ENCODE measurements at places on chromosomes 6 and 20.
A peak's percentile ranks its signal among the peaks of the same experiment; 100 is the strongest.

- DNase-seq: no peak
Observed at GRCh38 chr6:7899889-7900213, 10.7 kb downstream of the TXNDC5 start.

GRCh38 chr6:12418946-12419345 is 128.8 kb downstream of the EDN1 start:
- peak; percentile 32 for DNase-seq

DNA sequence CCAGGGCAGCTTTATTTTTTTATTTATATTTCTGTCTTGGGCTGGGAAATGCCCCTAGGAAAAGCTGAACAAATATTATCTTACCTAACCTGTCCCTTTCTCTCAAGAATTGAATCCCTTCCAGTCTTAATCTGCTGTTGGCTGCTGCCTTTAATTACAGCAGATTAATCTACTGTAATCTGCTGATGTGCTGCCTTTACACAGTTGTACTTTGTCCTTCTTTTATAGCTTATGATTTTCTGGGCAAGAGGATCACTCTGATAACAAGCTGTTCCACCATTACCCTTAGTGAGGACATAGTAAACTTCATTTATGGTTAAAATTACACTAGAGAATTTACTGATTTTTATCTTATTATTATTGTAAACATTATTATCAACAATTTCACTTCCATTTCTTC is 234.5 kb upstream of the MAN1A1 start:
- DNase-seq: no peak

GRCh38 chr20:52004715-52005114 is 186.9 kb downstream of the ZFP64 start:
- DNase-seq: no peak

DNA sequence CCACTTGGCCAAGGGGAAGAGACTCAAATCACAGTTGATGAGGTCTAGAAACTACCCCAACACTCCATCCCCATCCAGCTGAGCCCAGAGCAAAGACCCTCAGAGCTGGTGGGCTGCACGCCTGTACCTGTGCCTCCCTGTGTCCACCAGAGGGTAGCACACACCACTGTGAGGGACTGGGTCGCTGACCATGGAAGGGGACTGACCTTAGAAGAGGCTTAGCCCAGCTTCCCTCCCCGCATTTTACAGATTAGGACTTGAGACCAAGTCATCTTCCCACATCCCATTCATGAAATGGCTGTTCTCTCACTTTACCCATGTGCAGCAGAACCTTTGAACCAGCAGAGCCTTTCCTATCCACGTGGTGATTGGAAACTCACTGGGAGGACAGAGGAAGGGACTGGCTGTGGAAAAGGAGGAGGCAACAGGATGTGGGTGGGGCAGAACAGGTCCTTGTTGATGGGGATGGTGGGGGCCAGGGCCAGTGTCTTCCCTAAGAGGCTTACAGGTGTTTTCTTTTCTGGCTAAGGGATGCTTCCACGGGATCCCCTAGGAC is 44.3 kb downstream of the CPXM1 start:
- no peak for DNase-seq

DNA sequence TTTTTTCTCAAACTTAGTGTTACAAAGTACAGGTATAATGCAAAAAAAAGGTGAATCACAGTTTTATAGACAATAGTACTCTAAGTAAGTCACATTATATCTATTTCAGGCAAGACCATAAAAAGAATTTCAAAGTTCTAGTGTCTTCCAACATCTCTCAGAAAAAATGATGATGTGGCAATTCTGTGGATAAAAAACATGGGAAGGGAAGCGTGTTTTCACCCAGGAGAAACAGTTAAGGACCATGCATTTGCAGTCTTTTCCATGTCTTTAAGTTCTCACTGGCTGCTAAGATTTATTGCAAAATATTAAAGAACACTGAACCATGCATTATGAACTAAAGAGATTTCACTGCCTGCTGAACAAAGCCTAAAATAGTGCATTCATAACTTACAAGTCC is 1.8 kb downstream of the SSR1 start:
- no peak for DNase-seq

- no peak for DNase-seq
Observed at GRCh38 chr6:164258421-164258820, 843.9 kb downstream of the QKI start.

- no peak for DNase-seq
Observed at GRCh38 chr20:36538026-36538722, 3.1 kb upstream of the MYL9 start.

- no peak for DNase-seq
Observed at GRCh38 chr6:71106276-71106675, 149.4 kb upstream of the B3GAT2 start.

DNA sequence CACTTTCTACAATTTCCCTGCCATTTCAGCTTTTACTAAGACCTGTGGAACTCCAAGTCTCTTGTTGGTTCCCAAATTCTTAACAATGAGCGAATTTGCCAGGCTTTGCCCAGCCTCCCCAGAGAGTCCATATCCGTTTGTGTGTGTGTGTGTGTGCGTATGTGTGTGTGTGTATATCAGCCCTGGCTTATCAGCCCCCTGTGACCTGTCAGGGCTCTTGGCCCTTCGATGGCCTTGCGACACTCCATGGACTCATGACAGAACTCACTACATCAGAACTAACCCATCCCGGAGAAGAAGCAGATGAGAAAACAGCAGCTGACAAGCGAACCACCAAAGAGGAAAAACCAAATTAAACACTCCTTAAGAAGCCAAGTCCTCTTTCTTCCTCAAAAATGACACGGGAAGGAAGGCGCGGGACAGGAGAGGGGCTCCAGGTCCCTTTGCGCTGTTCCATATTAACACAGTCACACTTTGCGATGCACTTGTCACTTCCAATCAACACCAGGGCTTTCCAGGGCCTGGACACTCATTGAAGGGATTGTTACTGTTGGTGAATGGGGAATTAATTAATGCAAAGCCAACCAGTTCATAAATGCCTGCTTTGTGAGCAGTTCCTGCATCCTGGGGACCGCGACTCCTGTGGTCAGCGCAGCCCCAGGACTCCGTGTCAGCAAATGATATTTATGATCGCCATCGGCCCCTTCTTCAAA is 524.0 kb downstream of the CD83 start:
- no peak for DNase-seq

DNA sequence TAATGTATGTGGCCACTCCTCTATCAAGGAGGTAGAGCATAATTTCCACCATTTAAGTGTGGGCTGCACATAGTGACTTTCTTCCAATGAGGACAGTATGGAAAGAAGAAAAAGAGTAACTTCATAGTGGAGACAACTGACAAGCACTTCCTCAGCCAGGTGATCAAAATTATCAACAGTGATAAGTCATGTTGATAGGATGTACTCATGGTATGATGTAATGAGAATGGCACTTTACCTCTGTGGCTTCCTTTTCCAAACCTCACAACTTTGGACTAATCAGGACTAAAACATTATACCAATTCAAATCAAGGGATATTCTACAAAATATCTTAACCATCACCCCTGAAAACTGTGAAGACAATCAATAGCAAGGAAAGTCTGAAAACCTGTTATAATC is 302.3 kb upstream of the CITED2 start:
- DNase-seq: no peak

DNA sequence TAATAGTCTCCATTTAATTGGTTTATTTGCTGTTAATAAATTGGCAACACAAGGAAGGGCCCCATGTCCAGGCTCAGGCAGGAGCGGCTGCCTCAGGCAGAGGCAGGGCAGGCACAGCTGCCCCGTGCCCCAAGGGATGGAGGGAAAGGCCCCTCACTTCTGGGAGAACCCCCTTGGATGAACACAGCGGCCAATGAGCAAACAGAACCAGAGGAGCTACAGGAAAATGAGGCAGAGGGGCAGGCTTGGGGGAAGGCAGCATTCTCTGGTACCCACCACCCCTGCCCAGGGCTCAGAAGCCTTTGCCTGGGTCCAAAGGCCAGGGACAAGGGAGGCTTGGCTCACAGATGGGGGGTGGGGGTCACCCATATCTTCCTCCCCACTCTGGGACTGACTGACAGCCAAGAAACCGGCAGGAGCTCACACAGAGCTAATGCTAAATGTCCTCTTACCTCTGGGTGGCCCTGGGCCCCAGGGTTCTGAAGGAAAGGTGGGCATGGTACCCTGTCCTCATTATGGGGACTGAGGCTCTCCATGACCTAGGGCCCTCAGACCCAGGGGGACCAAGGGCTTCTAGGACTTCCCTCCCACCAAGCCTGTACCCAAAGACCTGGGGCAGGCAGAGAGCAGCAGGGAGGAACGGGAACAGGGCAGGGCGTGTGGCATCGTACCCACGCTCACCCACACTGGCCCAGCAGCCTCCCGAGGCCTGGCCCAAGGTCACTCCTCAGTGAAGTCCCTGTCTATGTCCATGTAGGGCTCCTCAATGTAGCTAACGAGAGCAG is 47.0 kb downstream of the MYH7B start:
- DNase-seq: no peak

GRCh38 chr6:68114463-68115047 is 520.5 kb upstream of the ADGRB3 start:
- no peak for DNase-seq

DNA sequence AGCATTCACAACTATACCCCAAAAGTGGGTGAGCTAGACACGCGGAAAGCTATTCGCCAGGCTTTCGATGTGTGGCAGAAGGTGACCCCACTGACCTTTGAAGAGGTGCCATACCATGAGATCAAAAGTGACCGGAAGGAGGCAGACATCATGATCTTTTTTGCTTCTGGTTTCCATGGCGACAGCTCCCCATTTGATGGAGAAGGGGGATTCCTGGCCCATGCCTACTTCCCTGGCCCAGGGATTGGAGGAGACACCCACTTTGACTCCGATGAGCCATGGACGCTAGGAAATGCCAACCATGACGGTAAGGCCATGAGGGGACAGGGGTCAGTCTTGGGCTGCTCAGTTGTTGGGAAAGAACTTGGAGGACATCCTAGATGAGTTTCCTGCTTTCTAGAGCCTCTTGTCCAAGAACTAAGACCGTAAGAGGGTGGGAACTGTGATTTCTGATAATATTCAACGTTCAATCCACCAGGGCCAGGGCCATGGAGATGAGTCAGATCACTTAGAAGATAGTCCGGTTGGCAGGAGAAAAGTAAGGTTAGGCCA is 23.4 kb downstream of the MMP24OS start:
- DNase-seq: no peak

DNA sequence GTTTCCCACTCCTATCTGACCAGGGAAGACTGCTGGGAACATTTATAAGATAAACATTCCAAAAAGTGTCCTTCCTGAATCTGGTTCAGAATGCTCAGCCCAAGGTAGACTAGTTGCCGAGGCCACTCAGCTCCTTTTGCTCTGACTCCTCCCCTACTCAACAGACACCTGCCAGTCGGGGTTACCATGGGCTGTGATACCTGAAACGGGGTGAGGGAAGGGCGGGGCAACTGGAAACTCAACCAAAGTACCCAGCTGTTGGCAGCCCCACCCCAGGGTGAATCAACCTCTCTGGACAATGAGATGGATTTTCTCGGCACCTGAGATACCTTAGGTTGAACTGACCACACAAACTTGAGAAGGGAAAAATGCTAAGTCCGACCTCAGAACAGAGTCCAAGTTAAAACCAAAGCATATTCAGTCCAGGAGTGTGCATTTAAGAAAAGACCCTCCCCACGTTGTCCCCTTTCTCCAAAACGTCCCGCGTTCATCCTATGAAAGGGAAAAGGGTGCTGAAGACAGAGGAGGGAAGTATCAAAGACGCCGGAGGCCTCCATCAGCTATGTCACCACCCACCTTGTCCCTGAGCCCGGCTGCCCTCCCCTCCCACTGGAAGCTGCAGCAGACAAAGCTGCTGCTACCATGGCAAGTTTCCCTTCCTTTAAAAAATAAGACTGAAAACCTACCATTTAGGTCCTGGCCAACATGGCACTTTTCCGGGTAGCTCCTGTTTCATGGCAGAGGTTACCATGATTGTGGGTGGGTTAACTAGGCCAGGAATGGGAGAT is 100.1 kb downstream of the SLC23A2 start:
- DNase-seq: no peak

DNA sequence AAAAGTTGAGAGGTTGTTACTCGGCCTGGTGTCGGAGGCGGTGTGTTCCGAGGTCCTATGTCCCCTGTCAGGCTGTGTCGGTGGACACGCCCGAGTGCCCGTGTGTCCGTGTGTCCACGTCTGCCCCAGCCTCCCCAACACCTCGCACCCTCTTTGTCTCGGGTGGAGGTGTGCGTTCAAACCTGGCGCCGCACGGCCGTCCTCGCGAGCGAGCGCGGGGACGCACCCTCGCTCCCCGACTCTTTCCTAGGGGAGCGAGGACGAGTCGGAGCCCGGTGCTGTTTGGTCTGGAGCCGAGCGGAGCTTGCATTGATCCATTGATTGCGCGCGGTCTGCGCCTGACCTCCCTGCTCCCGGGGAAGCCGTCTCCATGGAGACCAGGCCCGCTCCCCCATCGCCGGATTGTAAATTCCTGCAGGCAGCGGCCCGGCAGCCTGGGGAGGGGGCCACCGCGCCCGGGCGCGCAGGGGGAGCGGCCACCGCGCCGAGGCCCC is 411 bp upstream of the SCUBE3 start:
- no peak for DNase-seq

GRCh38 chr20:32019156-32019510 is 8.9 kb downstream of the CCM2L start:
- DNase-seq: no peak

- no peak for DNase-seq
Observed at GRCh38 chr6:134432036-134432435, 114.1 kb upstream of the SGK1 start.

DNA sequence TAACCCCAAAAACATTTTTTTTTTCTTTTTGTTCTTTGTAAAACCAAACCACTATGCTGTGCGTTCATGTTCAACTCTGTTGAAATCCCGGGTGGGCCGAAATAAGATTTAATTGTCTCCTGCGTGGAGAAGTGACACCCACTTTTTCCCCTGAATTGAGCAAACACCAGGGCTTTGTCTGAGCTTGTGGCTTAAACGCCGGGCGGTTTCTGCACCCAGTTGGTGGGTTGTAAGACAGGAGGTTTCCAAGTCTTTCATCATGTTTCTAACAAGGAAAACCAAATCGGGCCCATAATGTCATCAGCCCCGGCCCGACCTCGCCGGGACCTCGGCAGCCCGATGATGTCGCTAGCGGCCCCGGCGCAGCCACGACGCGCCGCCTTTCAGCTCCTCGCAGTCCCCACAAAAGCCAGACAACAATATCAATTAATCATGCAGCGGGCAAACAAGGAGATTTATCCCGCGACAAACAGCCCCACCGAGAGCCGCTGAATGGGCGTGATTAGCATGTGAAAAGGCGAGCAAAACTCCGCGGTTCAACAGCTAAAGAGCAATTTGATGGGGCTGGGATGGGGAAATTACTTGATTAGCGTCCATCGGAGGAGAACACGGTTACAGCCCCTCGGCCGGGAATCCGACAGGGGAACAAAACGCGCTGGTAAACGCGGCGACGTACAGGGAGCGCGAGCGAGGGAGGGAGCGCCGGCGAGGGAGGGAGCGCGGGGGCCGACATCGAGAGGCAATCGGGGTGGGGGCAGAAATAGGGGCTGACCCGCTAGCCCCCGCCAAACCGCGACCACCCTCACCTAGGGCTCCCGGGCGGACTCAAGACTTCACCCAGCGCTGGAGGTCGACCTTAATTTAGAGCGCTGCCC is 5.3 kb downstream of the LINC00237 start:
- no peak for DNase-seq

- DNase-seq: no peak
Observed at GRCh38 chr20:21101932-21102575, 4.1 kb downstream of the LINC00237 start.

GRCh38 chr6:5946181-5946580 is 60.5 kb downstream of the NRN1 start:
- DNase-seq: no peak
